ENCODE measurements at places on chromosomes 13 and 19.

GRCh38 chr19:49890349-49891311 lies 6.1 kb downstream of the IL4I1 start:
- peak; percentile 21 for DNase-seq

GRCh38 chr19:3404324-3405260 lies 38.2 kb downstream of the NFIC start:
- DNase-seq: no peak

GRCh38 chr19:41555748-41556147 lies 20.2 kb upstream of the CEACAM21 start:
- DNase-seq: no peak

DNA sequence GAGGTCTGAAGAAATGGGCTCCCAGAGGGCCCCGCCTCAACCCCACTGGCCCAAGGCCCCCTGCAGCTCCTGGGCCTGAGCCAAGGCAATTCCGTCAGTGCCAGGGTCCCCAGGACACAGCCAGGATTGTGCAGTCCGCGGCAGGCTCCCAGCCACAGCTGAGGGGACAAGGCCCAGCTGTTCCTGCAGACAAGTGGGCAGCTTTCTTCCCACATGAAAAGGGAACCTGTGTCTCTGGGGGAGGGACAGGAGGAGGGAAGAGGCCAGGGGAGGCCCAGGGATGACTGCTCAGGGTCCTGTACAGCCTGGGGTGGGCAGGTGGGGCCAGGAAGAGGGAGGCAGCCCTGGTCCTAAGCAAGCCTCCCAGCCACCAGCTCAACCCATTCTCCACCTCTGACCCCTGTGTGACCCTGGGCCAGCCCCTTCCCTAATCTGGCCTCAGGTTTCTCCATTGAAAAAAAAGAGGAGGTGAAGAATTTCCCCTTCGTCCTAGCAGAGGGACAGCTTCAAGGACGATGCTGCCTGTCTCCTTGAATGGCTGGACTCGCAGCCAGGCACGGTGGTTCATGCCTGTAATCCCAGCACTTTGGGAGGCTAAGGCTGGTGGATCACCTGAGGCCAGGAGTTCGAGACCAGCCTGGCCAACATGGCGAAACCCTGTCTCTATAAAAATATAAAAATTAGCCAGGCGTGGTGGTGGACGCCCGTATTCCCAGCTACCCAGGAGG lies 20.5 kb upstream of the VSTM2B start:
- no peak for DNase-seq

DNA sequence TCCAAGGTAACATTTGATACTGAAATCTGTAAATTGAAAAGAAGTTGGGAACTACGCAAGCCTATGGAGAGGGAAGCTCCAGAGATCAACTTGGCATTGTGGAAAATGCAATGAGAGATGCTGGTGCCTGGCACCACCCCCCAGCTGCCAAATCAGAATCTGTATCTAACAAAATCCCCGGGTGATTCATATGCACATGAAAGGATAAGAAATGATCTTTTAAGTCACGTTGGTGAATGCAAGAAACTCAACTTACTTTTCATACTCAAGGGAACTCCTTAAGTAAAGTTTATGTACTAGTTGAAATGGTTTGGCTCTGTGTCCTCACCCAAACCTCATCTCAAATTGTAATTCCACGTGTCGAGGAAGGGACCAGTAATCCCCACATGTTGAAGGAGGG lies 158.5 kb upstream of the MYO16 start:
- DNase-seq: no peak

GRCh38 chr19:4086411-4086867 lies 19.7 kb upstream of the ZBTB7A start:
- DNase-seq: no peak

DNA sequence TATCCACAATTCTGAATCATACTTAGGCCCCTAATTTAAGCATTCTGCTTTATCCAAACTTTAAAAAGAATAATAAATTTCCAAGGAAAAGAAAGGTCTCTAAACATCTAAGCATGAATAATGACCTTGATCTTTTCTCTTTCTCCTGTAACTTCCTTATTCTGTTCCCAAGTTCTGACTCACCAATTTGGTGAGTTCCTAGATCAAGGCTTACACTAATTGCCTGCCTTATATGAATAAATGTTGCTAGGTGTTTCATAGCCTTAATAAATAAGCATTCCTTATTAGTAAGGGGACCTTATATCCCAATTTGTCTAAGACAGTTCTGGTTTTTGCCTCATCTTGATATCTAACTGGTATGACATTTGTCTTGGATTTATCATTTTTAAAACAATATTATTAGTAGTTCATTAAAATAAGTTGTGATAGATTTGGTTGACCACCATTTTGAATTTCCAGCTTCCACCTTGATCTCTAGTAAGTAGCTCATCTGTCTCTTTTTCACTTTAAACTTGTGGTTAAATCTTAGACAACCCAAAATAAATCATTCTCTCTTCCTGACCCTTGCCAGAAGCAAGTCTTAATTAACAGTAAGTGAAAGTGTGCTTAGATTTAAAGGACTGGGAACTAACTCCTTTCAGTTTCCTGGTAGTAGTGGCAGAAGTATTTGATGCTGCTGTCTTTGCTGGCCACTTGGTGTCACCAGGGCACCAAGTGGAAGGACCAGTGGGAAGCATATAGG lies 121.2 kb upstream of the MLNR start:
- no peak for DNase-seq

DNA sequence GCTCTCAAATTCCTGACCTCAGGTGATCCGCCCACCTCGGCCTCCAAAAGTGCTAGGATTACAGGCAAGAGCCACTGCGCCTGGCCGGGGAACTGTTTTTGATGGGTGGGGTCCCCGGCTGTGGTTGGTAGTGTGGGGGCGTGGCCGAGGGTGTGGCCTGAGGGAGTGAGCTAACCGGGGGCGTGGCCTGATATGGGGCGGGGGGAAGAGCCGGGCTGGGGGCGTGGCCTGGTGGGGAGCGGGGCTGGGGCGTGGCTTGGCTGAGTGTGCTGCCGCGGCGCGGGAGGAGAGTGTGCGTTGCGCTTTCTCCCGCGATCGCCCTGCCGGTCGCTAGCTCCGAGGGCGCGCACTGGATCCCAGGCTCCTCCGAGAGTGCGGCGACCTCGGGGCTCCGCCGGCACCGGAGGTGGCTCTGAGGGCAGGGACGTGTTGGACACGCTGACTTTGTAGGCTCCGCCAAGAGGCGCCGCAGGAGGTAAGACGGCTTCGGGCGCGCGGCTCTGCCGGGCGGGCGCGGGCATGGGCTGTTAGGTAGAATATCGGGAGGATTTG lies at the start of gene SPATA13:
SPATA13 (plus strand) TSS at position 263 of the 552 bp plus-strand sequence. CDS start 62,210 bp downstream, outside the sequence.
- peak; percentile 94 for DNase-seq

DNA sequence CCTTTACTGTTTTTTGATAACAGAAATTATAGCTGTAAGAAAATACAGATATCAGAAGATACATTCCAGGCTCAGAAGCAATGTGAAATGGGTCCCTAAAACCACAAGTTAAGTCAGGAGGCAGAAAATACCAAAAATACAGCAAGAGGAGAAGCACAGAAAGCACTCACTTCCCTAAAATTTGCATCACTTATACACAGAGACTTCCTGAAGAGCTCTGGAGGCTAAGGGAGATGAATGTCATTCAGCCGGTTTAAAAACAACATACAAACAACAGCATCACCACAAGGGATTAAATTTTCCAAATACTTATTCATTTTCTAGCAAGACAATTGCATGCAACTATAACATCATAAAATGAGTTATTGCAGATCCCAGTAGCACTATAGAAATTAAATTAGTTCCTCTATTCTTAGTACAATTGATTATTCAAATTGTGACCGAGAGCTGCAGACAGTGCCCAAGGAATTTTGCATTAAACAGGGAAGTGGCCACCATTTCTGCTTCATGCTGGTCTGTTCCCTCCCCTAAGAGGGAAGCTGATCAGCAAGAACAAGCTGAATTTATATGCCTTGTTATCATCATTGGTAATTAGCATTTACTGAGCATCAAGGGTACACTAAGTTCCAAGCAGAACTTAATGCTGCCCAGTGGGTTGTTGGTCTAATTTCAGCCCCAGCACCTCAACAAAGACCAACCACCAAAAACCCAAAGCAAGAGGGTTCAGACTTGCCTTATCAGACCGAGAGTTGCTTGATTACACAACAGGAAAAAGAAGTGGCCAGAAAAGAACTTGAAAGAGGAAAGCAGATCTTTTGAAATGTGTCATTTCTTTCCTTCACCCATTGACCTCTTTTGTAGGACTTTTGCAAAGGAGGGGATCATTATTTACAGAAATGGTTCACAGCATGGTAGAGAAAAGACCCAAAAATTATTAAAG lies 140.7 kb downstream of the KCTD12 start:
- DNase-seq: no peak

GRCh38 chr13:42190529-42190928 lies 81.4 kb upstream of the AKAP11 start:
- DNase-seq: no peak

- no peak for DNase-seq
Observed at GRCh38 chr19:16394681-16395375, 70.2 kb downstream of the KLF2 start.

DNA sequence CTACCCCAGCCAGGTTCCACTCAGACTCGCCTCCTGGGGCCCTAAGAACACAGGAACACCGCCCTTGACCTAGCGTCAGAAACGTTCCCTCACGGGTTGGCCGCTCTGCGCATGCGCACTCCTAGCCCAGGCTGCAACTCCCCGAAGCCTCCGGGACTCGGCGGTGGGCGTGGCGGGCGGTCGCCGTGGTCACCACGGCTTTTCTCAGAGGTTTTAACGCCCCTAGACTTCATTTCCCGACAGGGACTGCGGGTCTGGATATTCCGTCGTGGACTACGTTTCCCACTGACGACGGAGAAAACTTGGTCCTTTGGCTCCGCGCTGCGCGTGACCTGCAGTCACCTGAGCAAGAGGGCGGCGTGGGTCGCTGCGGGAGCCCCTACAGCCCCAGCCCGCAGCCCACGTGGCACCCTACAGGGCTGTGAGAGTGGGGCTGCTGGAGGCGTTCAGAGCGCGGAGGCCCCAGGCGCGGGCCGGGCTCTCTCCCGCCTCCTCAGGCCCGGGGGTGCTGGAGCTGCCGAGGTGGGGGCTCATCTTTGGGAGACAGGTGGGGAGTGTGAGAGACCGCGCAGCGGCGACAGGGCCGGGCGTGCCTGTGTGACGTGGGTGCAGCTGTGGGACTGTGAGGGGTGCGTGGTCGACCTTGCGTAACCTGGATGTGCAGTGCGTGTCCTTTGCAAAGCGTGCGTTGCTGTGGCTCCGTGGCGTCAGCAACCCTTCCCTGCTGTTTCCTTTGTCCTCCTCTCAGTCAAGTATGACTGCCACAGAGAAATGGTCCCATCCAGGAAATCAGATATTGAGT lies 38.0 kb upstream of the ZNF573 start:
- DNase-seq: no peak

GRCh38 chr13:44331912-44332851 lies 41.4 kb upstream of the SERP2 start:
- no peak for DNase-seq

GRCh38 chr19:30349131-30349730 lies 23.0 kb upstream of the ZNF536 start:
- DNase-seq: no peak

GRCh38 chr13:23718996-23719395 lies 148.8 kb downstream of the TNFRSF19 start:
- no peak for DNase-seq

GRCh38 chr19:15291089-15291488 lies 41.2 kb downstream of the BRD4 start:
- DNase-seq: no peak

DNA sequence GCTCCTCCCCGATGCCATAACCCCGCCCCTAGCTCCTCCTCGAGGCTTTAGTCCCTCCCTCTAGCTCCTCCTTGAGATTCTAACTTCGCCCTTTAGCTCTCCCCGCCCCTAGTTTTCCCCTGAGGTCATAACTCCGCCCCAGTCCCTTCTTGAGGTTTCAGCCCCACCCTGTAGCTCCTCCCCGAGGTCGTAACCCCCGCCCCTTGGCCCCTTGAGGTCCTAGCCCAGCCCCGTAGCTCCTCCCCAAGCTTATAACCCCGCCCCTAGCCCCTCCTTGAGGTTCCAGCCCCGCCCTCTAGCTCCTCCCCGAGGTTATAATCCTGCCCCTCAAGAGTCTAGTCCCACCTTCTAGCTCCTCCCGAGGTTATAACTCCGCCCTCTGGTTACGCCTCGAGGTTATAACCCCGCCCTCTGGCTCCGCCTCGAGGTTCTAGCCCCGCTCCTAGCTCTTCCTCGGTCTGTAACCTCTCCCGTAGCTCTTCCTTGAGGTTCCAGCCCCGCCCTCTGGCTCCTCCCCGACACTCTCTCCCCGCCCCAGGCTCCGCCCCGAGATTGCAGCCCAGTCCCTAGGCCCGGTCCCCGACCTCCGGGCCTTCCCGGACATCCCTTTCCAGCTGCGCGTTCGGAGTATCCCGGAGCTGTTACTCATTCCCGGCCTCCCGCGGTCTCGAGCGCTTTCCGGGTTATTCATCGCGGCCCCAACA lies 1.4 kb downstream of the PLAUR start:
- peak; percentile 90 for DNase-seq

GRCh38 chr13:110576070-110576394 lies 14.5 kb upstream of the RAB20 start:
- no peak for DNase-seq

DNA sequence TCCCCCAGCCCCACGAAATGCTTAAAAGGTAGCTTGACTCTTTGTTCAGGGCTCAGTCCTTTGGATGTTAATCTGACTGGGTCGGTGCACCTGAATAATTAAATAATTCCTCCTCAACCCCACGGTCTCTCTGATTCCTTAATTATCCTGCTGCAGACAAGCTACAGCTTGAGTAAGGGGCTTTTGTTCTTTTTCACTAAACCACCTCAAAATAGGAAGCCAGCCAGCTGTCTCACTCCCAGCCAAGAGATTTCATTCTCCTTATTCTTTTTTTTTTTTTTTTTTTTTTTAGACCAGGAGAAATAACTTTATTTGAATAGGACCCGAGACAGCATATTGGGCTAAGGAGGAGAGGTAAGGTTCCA lies 7.9 kb upstream of the FCGBP start:
- DNase-seq: no peak

DNA sequence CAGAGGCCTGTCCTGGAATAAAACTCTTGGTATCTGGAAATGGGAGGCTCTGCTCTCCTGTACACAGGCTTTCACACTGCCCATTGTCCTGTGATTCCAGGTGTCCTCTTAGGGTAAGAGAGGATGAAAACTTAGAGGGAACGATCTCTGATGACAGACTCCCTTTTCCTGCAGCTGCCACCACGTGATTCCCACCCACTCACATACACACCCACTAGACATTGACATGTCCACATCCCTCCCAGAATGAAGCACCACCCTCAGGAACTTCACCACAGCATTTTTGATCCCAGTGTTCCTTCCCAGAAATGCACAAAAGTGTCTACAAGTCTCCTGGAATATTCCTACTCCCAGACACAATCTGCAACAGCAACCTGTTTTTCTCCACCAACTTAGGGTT lies 8.2 kb downstream of the ZNF429 start:
- no peak for DNase-seq

DNA sequence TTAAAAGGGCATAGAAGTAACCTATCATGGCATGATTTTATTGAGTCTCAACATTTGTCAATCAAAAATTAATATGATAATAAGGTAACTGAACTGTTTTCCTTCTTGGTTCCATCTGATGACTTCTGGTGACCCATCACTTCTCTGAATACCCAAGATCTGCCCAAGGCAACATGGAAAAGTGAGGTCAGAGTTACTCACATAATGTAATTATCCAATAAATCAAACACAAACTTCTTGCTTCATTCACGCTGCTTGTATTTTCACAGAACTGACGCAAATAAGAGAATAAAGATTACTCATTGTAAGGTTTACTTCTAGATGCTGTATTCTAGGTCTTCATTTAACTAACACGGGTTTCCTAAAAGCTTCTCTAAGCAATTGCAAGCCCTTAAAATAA lies 361.6 kb downstream of the RBM26 start:
- DNase-seq: no peak

- DNase-seq: no peak
Observed at GRCh38 chr19:13053238-13053637, 49.4 kb downstream of the LYL1 start.

Data from activated CD8-positive, alpha-beta memory T cell treated with anti-CD3 and anti-CD28 coated beads for 1 hour (primary cell).